ENCODE measurements at places on chromosomes 7 and 10.
A peak's percentile ranks its signal among the peaks of the same experiment; 100 is the strongest.

GRCh38 chr10:75057680-75058079 is 53.8 kb upstream of the SAMD8 start:
- H3K27ac ChIP-seq, result no peak overlapping the region
- H3K36me3 ChIP-seq, result no peaks in the 10 kb centered on the region
- DNase-seq, result no peak
- H3K4me3 ChIP-seq, result no peak overlapping the region
- H3K4me1 ChIP-seq, result peaks cover 12% of the 10 kb centered on the region

DNA sequence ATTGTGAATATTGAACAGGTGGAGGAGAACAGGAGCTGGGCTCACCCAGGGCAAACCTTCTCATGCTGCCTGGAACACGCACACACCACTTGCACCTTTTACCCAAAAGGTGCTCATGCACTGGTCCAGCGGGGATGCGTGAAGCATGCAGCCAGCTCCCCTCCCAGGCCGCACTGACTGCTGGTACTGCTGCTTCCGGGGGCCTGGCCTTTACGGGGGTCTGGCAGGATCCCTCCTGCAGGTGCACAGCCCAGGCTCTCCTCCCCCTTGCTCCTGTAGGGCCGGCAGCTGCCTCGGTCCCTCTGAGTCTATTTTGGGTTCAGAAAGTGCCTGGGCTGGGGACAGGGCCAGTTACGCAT is 221.7 kb downstream of the DNAJB6 start:
- H3K36me3 ChIP-seq, result no peaks in the 10 kb centered on the region
- H3K4me1 ChIP-seq, result no peaks in the 10 kb centered on the region
- H3K4me3 ChIP-seq, result no peak overlapping the region
- H3K27me3 ChIP-seq, result no peaks in the 10 kb centered on the region
- no peak for DNase-seq

- H3K4me3 ChIP-seq, result no peak overlapping the region
- no peak overlapping the region for H3K27ac ChIP-seq
- no peak for DNase-seq
- H3K36me3 ChIP-seq, result no peaks in the 10 kb centered on the region
- no peaks in the 10 kb centered on the region for H3K4me1 ChIP-seq
These were observed 23.9 kb downstream of the SLC13A4 start for GRCh38 chr7:135704074-135704473.

DNA sequence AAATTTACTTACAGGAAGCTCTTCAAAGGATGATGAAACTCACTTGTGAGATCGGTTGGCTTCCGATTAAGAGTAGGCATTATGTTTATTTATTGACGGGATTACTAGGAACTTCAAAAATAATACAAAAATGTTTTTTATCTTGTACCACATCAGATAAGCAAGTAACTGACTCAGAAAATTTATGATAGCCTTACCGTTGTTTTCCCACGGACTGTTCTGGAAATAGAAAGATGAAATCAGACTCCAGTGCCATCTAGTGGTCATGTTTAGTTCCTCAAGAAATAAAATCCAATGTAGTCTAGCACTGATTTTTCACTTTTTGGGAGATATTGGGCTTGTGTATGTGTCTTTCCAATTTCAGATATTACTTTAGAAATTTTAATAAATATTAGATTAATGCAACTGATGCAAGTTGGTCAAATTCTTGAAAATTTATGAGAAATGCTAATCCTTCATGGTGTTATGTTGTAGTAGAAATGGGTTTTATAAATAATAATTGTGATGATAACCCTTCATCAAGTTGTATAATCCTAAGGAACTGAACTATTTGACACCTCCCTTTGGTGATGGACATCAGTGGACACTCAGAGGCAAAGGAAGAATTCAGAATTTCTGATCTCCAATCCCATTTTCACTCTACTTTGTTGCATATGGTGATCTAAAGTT is 168.8 kb downstream of the TMEM26 start:
- H3K36me3 ChIP-seq, result peaks cover 8% of the 10 kb centered on the region
- no peak overlapping the region for H3K27ac ChIP-seq
- peak; percentile 20 for DNase-seq

DNA sequence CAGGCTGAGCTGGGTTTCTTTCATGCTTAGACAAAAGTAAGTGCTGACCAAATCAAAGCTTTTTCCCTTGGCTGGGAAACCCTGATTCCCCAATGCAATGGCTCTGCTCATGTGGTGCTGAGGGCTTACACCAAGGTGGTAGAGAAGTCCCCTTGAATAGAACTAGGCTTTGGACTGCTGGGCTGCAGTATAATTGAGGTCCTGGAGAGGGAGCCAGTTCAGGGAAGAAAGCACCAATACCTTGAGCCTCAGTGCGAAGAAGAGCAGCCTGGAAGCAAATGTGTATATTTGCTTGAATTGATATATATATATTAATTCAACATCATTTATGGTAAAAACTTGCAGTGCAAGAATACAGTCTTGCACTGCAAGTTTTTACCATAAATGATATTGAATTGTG is 391.1 kb downstream of the RPS24 start:
- H3K4me3 ChIP-seq, result no peak overlapping the region
- no peak overlapping the region for H3K27ac ChIP-seq
- DNase-seq, result no peak
- no peaks in the 10 kb centered on the region for H3K36me3 ChIP-seq
- H3K27me3 ChIP-seq, result peaks cover 27% of the 10 kb centered on the region

DNA sequence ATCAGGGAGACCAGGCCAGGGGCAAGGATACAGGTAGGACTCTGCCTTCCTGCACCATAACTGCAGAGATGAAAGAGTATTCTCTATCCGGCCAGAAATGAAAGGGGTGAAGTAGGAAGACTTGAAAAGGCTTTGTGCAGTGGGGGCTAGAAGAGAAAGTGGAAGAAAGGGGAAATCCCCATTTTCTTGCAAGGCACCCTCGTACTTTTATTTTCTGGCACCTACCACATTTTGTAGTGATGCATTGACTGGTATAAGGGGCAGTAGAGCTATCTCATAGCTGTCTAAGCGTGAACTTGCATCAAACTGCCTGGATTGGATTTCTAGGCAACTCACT is 752 bp upstream of the CAMK2G start:
- peaks cover 71% of the 10 kb centered on the region for H3K4me1 ChIP-seq
- DNase-seq, result peak; percentile 65
- H3K36me3 ChIP-seq, result peaks cover 32% of the 10 kb centered on the region
- H3K27me3 ChIP-seq, result no peaks in the 10 kb centered on the region
- H3K4me3 ChIP-seq, result peak overlapping the region; percentile 76
- H3K27ac ChIP-seq, result peak overlapping the region; percentile 89

- no peak overlapping the region for H3K27ac ChIP-seq
- no peaks in the 10 kb centered on the region for H3K4me1 ChIP-seq
- no peaks in the 10 kb centered on the region for H3K27me3 ChIP-seq
- no peak overlapping the region for H3K4me3 ChIP-seq
These were observed 167.2 kb downstream of the JAZF1 start for GRCh38 chr7:28013441-28013840.

DNA sequence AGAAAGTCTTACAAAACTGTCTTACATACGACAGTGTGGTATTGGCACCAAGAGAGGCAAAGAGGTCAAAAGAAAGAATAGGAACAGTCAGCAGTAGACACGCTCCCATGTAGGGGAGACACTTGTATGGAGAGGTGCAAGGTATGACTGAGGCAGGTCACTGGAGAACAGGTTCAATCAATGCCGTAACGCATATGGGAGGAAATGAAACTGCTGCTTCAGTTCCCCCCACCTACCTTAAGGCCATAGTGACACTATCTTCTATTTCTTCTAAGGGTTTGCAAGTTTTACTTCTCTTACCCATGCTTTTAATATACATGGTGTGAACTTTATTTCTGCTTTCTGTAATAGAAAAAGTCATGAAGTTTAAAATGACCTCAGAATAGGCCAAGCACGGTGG is 5.5 kb upstream of the PITRM1 start:
- no peak overlapping the region for H3K4me3 ChIP-seq
- peaks cover 65% of the 10 kb centered on the region for H3K27me3 ChIP-seq
- peaks cover 4% of the 10 kb centered on the region for H3K4me1 ChIP-seq

DNA sequence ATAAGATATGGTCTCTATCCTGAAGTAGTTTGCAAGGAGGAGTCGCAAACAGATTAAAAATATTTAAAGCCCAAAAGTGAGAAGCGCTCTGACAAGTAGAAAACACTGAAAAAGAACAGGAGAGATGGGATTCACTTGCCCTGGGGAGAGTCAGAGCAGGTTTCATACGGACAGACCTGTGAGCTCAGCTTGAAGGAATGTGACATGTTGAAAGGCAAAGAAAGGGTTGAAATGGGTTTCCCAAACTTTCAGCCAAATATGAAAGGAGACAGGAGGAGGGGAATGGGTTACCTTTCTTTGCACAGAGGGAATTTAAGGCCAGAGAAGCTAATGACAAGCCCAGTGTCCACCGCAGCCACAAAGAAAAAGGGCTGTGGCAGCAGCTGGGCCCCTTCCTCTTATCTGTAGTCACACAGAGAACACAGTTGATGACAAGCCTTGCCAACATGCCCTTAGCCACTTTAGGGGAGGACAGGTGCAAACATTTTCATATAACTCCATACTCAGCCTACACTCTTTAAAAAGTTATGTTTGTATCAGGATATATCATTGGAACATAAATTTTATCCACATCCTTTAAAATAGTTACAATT is 14.9 kb downstream of the HOXA1 start:
- no peaks in the 10 kb centered on the region for H3K36me3 ChIP-seq
- no peak for DNase-seq
- H3K4me3 ChIP-seq, result no peak overlapping the region

Data from activated CD4-positive, alpha-beta T cell treated with anti-CD3 and anti-CD28 coated beads, Interleukin-2, amount 10 ng/mL, durations not matched to agents 7 days and 5 days (primary cell).